ENCODE measurements at places on chromosomes 12 and 14. TPM values are rescaled to one million over a fixed set of nuclear protein-coding genes. Genes with fewer than 3 reads are reported as not detected.
A peak's percentile ranks its signal among the peaks of the same experiment; 100 is the strongest.

The OTOGL gene
- polyA plus RNA-seq = not detected

The LTB4R gene
- polyA plus RNA-seq = 10.5 TPM

The C1QL4 gene
- polyA plus RNA-seq = 1.2 TPM

The TAC3 gene
- polyA plus RNA-seq = 1.2 TPM

- peak; percentile 88 for DNase-seq
- H3K27me3 ChIP-seq = no peaks in the 10 kb centered on the region
- peaks cover 7% of the 10 kb centered on the region for H3K4me1 ChIP-seq
- H3K4me3 ChIP-seq = peak within 1 kb of the TSS; percentile 98
Measured at GRCh38 chr12:29380536-29381523, at the start of gene ERGIC2. Gene ERGIC2 (minus strand): TSS chr12:29381172. CDS start chr12:29371633, 9,539 bp downstream.

- no peaks in the 10 kb centered on the region for H3K27me3 ChIP-seq
- no peaks in the 10 kb centered on the region for H3K36me3 ChIP-seq
- no peak for DNase-seq
Measured at GRCh38 chr14:54593860-54594259, 26.9 kb downstream of the SAMD4A start.

DNA sequence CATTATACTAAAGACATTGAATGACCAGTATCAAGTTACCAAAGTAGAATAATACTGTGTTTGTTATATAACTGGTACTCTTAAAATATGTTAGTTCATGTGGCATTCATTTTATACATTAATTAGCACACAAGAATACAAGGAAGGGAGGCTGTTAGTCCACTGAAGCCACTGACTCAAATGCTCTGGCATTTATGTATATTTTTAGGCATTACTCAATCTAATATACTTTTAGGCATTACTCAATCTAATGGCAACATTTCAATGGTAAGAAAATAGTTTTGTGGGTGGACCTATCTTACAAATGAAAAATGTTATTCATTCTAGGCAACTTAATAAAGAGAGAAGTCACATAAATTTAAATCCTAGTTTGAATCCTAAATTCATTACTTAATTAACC is 874.4 kb upstream of the USP15 start:
- no peak for DNase-seq
- no peak overlapping the region for H3K27ac ChIP-seq
- H3K4me1 ChIP-seq = no peaks in the 10 kb centered on the region
- no peaks in the 10 kb centered on the region for H3K27me3 ChIP-seq

- DNase-seq = no peak
- no peak overlapping the region for H3K4me3 ChIP-seq
- peaks cover 4% of the 10 kb centered on the region for H3K4me1 ChIP-seq
- no peaks in the 10 kb centered on the region for H3K36me3 ChIP-seq
- no peak overlapping the region for H3K27ac ChIP-seq
Measured at GRCh38 chr12:3252450-3252891, 175.3 kb downstream of the TSPAN9 start.

- H3K27ac ChIP-seq = no peak overlapping the region
- no peak for DNase-seq
- peaks cover 23% of the 10 kb centered on the region for H3K27me3 ChIP-seq
- no peak overlapping the region for H3K4me3 ChIP-seq
Measured at GRCh38 chr12:3129301-3130056, 52.3 kb downstream of the TSPAN9 start.
